M059J (cell line): ENCODE measurements at places on chromosomes 12 and 14.

GRCh38 chr14:43361751-43362150 is 1145.3 kb downstream of the FSCB start:
- DNase-seq: no peak

- peak; percentile 41 for DNase-seq
Observed at GRCh38 chr12:16063726-16064125, 152.6 kb downstream of the DERA start.

- peak; percentile 99 for DNase-seq
Observed at GRCh38 chr12:114933428-114934160, 249.6 kb upstream of the TBX3 start.

DNA sequence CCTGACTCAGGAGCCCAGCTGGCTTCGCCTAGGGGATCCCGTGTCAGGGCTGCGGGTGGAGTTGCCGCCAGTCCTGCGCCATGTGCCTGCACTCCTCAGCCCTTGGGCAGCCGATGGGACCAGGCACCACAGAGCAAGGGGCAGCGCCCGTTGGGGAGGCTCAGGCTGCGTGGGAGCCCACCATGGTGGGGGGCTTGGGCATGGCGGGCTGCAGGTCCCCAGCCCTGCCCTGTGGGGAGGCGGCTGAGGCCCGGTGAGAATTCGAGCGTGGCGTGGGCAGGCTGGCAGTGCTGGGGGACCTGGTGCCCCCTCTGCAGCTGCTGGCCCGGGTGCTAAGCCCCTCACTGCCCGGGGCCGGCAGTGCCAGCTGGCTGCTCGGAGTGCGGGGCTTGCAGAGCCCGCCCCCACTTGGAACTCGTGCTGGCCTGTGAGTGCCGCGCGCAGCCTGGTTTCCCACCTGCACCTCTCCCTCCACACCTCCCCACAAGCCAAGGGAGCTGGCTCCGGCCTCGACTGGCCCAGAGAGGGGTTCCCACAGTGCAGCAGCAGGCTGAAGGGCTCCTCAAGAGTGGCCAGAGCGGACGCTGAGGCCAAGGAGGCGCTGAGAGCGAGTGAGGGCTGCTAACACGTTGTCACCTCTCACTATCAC is 135.1 kb upstream of the SEL1L start:
- no peak for DNase-seq

DNA sequence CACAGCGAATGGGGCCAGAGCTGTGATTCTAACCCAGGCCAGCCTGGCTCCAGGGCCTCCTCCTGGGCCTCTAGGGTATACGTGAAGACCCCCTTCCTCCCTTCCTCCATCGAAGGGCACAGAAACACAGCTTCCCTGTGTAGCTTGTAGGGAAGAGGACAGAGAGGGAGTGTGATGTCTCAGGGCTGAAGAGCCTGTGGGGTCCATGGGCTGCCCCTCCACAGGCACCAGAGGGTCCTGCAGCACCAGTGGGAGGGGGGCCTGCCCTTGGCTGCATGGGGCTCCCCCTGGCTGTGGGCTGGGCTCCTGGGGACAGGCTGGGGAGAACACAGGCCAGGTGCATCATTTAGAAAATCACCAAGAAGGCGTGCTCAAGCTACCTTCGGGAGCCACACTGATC is 178.5 kb downstream of the CALM1 start:
- no peak for DNase-seq

DNA sequence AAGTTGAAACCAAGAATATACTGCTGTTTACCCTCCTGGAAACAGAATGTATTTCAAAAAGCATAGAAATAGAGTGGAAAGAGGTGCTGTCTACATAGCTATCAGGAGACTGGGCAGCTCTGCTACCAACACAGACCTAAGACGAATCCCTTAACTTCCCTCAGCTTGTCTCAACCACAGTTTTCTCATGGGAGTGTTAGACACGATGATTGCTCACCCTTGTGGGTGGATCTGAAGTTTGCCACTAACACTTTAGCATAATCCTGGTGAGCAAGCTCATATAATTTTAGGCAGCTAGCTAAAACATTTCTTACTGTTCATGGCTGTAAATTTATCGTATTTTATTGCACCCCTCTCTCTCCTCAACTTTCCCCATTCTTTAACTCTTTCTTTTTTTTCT is 38.5 kb downstream of the C12orf75 start:
- DNase-seq: peak; percentile 43

DNA sequence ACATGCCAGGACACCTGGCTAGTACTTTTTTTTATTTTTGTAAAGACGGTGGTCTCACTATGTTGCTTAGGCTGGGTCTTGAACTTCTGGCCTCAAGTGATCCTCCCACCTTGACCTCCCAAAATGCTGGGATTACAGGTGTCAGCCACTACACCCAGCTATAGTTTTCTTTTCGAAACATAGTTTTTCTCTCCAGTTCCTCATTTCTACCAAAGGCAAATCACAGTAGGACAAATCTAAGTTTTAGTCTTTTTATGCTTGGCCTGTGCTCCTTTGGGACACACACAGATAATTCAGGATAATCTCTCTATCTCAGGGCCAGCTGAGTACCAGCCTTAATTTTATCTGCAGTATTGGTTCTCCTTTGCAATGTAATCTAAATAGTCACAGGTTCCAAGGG is 100.7 kb downstream of the KCNMB4 start:
- DNase-seq: no peak

DNA sequence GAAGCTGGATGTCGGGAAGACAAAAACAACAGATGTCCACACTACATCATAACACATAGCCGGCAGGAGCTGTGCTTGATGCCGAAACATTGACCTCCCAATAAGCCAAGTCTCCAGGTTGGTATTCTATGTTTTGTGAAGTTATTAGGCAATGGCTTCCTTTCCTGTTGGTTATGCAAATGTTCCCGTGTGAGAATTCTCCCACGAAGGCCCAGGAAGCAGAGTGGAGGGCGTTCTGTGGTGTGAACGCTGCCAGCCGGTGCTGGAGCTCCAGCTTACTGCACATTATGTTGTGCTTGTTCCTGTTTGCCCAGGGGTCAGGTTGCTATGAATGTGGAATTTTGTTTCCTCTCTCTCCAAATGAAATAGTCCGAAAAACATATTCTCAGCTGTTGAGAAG is 156.4 kb upstream of the HMGA2 start:
- DNase-seq: no peak

DNA sequence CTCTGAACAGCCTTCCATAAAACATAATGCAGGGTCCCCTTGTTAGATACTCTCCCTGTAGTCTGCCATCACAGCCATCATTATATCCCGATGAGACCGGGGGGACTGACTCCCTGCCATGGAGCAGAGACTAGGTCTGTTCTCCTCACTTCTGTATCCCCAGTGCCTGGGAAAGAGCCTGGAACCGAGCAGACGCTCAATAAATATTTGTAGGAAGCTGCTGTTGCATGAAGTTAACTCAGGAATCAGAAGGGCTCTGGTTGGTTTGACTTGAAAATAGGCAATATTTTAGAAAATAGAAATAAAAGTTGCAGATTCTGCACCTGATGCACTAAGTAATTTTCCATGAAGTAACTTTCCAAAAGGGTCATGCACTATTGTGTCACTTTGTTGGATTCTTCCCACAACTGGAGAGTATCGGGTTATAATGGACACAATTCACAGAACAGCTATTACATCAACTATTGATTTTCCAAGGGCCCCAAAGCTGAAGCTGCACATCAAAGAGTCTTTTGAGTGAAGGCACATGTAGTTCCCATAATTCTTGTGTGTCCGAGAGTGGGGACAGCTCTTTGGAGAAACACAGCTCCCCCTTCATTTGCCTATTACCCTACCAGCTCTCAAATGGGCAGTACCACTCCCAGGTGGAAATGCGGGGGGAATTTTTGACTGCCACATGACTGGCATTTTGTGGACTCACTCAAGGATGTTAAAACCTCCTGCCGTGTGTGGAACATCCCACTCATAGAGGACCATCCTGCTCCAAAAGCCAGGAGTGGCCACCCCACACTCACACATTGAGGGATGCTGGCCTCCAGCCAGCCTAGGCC is 18.8 kb downstream of the CLMN start:
- no peak for DNase-seq

DNA sequence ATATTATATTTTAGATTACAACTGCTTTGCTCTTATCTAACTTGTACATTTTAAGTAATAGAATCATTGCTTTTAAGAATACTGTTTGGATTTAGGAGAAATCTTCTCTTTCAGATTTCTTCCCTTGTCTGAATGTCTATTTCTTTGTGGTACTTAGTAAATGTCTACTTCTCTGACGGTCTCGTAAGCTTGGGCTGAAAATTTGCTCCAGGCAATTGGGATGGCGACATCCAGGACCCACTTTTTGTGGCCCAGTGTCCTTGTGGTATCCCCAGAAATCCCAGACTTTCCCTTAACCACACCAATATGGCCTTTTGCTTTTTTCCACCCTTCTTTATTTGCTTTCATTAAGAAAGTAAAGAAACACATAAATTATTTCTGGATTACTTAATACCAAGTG is 24.0 kb upstream of the CCER1 start:
- no peak for DNase-seq

DNA sequence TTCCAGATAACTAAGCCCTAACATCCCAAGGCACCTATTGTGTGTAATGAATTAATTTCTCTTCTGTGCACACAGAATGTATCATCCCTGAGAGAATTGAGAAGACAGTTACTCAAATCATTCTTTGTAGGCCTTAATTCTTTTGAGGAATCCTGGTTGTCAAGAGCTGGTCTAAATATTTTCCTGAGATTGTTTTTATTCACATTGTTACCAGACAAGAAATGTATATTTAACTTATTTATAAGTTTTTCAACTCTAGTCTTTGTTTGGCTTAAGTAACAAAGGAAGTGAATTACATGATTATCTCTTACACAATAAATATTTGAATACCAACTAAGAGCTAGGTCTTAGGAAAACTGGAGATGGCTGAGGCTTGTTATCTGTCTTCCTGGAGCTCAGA is 169.4 kb downstream of the DACT1 start:
- DNase-seq: no peak

DNA sequence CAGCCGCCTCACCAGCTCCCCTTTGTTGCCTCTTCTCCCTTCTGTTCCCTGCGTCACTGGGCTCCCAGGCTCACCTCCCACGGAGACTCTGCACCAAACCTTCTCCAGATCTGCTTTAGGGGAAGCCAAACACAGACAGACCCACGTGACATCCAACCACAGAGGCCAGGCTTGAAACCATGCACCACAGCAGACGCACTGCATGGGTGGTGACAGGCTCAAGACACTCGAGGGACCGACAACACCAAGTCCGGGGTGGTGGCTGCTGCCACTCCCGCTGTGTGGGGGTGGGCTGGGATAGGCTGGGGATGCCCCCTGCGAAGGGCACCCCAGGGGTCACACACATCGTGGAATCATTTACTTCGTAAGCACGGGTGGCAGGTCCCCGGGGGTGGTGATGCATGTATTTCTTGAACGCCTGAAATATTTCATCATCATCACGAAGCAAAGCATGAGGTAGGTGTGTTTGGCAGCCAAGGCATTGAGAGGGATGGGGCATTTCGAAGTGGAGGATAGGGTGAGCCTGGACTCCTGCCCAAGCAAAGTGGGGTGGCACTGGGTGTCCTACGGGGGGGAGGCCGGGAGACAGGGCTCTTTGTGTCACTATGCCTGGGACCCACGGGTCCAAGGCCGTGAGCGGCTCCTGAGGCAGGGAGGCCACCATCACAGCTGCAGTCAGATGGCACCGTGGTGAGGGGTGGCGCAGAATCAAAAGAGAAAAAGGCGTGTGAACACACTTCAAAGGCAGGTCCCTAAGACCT is 66.8 kb upstream of the RFLNA start:
- DNase-seq: no peak

GRCh38 chr12:109696485-109697269 is 16.9 kb upstream of the FAM222A start:
- DNase-seq: peak; percentile 63

DNA sequence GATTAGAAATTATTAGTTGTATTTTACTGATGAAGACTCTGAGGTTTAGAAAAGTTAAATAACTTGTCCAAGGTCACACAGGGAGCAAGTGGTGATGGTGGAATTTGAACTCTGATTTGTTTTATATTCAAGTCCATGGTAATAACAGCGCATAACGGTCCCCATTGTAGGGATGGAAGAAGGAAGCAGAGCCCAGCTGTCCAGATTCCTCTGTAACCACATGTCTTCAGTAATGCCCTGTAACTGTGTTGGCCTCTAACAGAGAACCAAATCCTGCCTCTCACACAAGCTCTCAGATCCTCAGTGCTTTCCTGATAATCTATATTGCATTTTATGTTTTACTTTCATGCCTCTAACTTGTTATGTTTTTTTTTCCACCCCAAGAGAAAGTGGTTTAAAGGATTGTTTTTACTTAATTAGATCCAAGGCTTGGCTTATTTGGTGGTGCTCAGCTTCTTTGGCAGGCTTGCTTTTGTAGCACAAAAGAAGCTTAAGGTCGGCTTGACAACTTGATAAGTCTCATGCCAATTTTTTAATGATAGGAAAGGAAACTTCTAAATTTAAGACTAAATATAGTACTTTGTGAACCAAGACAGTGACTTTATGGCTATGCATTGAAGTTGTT is 105.1 kb upstream of the SEL1L start:
- no peak for DNase-seq

DNA sequence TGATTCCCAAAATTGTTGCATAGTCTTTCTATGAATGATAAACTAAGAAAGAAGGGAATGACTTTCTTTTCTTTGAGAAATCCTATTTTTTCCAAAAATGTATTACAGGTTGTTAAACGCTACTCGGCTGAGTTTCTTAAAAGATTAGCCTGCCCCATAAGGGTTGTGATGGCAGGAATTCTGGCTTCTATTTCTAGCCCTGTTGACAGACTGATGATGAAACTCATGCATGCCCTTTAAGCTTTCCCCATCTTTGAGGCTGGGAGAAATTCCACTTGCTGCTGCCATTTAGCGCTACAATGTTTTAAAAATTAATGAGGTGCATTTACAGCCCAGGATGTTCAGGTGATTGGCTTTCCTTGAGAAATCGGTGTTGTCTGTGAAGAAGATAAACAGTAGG is 33.2 kb upstream of the RASSF3 start:
- DNase-seq: no peak

GRCh38 chr14:55336691-55337090 is 65.5 kb downstream of the FBXO34 start:
- no peak for DNase-seq

GRCh38 chr12:69987579-69988091 is 162.6 kb downstream of the MYRFL start:
- peak; percentile 90 for DNase-seq
